Testis (tissue), 5 donors: ENCODE measurements at places on chromosomes 4 and X.

DNA sequence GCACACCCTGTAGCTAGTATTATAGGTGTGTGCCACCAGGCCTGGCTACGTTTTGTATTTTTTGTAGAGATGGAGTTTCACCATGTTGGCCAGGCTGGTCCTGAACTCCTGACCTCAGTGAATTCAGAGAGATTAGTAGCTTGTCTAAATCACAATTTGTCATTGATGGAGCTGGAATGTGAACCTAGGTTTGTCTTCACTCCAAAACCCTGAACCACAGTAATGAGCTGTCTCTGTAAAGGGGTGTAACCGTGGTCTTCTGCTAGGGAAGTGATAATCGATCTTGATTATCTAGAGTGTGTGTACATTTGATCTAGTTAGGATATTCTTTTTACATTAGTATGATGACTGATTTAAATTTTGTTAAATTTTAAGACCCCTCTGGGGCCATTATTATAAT lies 8.3 kb downstream of the ARHGAP10 start:
- no peak for DNase-seq

DNA sequence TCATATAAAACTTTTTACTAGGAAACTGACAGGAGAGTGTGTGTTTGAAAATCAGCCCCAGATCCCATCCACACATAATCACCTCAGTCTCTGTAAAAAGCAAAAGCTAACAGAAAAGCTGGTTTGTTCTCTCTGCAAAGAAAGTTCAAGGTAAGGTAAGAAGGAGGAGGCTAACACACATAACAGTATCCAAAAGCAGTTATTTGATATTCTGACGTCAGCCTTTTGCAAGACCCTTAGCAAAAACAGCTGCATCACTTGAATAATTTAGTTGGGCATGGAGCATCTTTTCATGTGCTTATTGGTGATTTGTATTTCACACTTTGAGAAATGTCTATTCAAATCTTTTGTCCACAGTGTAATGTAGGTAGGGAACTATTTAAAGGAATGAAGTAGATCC lies 5.5 kb downstream of the TCEAL9 start:
- DNase-seq: no peak

- no peak for DNase-seq
Observed at GRCh38 chr4:30860978-30861377, 140.8 kb downstream of the PCDH7 start.

- no peak for DNase-seq
Observed at GRCh38 chr4:1573830-1574459, 110.2 kb downstream of the FAM53A start.

- no peak for DNase-seq
Observed at GRCh38 chrX:73758250-73758649, 195.3 kb downstream of the CHIC1 start.

DNA sequence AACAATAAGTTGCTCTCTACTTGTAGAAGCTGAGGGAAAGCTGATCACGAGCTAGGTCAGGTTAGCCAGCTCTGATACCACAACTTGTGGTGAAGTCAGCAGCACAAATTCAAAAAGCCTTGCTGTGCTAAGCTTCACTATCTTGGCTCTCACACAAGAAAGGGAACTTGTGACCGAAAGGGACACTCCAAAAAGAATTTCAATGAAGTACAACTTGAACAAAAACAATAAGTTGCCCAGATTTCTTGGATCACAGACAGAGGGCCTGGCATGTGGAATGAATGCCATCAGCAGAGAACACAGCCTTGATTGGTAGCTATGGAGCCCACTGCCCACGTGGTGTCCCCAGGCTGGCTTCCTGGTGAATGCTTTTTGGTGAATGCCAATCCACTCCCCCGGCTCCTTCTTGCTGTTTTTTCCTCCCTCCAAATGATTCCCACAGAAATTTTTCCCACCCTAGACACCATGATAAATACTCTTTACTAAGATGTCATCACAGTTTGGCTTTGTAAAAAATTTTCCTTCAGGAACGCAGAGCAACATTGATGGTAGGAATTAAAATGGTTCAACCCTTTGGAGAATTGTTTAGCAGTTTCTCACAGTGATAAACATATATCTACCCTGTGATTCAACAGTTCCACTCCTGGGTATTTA lies 82.6 kb downstream of the ANXA3 start:
- DNase-seq: peak; percentile 71

DNA sequence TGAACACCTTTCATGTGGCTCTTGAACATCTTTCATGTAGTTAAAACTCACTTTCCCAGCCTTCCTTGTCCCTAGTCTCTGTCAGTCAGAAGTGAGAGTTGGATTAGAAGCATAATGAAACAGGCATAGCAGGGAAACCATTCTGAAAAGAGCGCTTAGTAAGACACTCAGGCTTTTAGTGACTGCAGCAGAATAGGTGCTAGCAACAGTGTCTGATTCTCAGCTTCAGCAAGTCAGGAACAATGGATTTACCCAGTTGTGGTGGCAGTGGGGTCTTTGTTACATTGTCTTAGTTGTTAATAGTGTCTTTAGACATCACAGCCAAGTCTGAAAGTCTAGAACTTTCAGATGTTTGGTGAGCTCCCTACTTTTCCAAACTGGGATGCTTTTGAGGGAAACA lies 177.1 kb upstream of the PCDH7 start:
- no peak for DNase-seq
